ENCODE measurements at places on chromosomes 2 and 18. TPM values are rescaled to one million over a fixed set of nuclear protein-coding genes. Genes with fewer than 3 reads are reported as not detected.

The ABCB11 gene
- 43.5 TPM for total RNA-seq

The RBM45 gene
- 6.6 TPM for total RNA-seq

The PKDCC gene
- 24.9 TPM for total RNA-seq

The CD8A gene
- total RNA-seq = 0.42 TPM

The IL1RL2 gene
- total RNA-seq = 0.98 TPM

The TMEM178A gene
- total RNA-seq = 0.56 TPM

The ABCG5 gene
- total RNA-seq = 58.3 TPM

DNA sequence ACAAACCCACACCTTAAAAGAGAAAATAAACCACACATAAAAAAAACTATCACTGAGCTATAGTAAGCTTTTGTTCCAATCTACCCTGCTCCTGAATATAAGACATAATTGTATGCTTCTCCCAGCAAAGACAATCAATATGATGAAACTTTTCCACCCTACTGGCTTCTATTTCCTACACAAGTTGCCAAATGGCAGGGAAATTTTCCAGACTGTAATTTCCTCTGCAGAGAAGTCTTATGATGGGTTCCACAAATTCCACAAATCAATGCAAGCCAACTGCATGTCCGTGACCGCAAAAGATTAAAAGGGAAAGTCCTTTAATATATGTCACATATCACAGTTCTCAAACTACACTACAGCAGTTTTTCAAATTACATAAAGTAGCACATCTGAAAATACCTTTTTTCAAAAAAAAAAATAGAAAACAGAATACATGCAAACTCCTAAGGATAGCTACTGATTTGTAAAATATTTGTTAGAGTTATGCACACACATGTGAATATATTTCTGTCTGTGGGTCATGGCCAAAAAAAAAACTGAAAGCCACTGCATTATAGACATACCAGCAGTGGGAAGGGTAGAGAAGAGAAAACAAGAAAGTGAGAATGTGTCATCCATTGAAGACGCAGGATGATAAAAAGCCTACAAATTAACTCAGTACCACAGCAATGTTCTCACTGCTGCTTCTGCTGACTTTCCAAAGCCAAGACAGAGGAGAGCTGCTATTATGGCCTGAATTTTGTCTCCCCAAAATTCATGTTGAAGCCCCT lies 61.4 kb downstream of the RPL31 start:
- DNase-seq = no peak

- no peak for DNase-seq
Measured at GRCh38 chr2:147639891-147640290, 204.9 kb upstream of the ACVR2A start.

GRCh38 chr2:1886405-1886992 lies 142.2 kb upstream of the PXDN start:
- peak; percentile 64 for DNase-seq

- no peak for DNase-seq
Measured at GRCh38 chr2:106107509-106108131, 86.5 kb downstream of the UXS1 start.

DNA sequence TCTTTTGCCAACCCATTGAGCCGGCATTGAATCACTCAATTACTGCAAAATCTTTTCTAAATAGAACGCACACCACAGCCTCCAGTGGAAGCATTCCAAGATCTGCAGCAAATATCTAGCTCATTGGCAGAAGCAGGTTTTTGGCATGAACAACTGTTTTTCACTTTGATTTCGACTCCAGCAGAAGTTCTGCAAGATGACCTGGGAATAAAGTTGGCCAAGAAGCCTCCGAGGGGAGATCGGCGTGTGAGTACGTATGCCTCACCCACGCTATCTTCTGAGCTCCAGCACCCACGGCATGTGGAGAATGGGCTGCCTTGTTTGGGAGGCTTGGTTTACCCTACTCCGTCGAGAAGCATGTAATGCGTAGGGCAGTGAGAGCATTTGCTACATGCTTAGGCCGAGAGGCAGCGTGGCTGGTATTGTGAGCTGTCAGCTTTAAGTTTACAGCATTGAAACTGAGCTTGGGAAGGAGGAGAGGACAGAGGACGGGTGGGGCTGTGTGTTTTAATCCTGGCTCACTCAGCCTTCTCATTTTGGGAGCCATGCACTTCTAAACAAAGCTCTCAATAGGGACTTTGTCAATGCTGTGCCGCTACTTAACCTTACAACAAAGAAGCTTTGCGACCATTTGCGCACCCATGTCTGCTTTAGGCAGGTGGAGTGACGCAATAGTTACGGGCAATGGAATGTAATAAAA lies 10.5 kb downstream of the PCARE start:
- DNase-seq = no peak

GRCh38 chr18:26511339-26512071 lies 36.8 kb downstream of the KCTD1 start:
- DNase-seq = no peak

- no peak for DNase-seq
Measured at GRCh38 chr2:98453531-98453930, 8.9 kb downstream of the INPP4A start.

- no peak for DNase-seq
Measured at GRCh38 chr2:236157366-236157765, 10.8 kb downstream of the GBX2 start.

DNA sequence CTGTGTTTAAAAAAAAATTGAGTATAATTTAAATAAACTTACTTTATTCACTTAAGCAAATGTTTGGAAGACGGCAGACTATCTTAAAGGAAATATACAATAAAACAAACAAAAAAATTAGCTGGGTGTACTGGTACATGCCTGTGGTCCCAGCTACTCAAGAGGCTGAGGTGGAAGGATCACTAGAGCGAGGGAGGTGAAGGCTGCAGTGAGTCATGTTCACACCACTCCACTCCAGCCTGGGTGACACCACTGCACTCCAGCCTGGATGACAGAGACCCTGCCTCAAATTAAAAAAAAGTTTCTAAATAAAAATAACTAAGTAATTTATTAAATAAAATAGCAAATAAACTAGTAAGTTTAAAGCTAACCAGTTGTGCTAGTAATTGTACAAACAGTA lies 7.5 kb downstream of the PUM2 start:
- DNase-seq = no peak

DNA sequence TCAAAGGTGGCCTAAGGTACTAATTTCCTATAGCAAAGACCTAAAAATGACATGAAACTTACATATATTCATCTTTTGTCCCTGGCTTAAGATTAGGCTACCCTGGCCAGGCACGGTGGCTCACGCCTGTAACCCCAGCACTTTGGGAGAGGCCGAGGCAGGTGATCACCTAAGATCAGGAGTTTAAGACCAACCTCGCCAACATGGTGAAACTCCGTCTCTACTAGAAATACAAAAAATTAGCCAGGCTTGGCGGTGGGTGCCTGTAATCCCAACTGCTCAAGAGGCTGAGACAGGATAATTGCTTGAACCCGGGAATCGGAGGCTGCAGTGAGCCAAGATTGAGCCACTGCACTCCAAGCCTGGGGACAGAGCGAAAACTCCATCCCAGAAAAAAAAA lies 5.9 kb downstream of the SRSF7 start:
- DNase-seq = no peak

DNA sequence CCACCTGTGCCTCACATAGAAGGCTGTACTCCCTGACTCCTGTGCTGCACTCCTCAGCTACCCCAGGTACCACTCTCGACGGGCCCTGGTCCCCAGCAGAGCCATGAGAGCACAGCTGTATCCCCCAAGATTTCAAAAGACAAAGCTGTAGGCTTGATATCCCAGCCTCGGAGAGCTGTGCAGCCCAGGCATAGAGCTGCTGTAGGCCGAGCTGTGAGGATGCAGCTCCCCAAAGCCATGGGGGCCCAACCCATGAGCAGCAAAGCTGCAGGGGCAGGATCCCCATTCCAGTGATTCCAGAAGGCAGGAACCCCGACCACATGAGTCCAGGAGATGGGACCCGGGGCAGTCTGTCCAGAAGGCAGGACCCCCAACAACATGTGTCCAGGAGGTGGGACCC lies 123.8 kb upstream of the CBLN2 start:
- no peak for DNase-seq

- DNase-seq = no peak
Measured at GRCh38 chr18:48536516-48536915, 2.3 kb upstream of the CTIF start.

DNA sequence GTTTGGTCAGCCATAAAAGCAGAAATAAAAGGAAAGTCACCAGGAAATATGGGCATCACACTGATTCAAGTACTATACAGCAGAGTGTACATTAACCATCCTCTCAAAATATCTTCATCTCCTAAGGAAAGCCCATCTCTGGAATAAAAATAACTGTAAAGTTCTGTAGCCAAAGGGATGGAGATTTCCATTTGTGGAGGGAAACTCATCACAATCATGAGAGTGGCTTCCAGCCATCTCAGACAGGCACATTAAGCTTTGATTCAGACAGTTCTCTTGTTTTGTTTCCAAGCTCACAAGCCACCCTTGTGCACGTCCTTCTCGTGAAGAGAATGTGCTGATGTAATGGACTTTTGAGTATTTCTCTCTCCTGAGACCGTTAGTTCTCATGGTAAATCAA lies 695.5 kb downstream of the LRRTM4 start:
- no peak for DNase-seq

DNA sequence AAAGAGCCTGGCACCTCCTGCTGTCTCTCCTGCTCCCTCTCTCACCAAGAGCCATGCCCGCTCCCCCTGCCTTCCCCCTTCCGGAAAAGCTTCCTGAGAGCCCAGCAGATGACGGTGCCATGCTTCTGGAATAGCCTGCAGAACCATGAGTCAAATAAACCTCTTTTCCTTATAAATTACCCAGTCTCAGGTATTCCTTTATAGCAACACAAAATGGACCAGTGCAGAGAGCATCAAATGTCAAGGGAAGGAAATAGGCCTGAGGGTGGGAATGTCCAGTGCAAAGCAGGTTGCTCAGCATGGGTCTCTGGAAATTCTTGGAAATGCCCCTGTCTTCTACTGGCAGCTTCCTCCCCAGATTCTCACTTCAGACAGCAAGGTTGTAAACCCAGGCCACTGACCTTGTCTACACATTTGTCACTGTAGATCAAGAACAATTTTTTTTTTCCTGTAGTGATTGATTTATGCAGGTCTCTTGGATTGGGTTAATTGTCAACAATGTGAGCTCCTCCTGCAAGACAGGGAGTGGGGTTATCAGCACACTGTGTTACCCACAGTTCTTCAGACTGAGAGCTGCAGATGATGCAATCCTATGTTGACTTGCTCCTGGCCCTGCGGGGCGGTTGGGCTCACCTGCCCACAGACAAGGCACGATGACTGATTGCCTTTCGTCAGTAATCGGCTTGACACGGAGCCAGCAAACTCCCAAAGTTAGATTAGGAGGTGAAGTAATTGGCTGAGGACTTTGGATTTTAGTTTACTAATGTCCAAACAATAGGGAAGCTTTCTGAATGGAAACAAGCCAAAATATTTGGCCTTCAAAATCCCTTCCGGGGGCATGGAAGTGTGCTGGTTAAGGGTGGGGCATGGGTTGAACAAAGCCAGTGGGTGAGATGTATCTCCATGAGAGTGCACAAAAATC lies 5.4 kb upstream of the BOD1L2 start:
- DNase-seq = peak; percentile 74

Data from liver (tissue), 10 donors.